ENCODE measurements at places on chromosomes 6 and 20.

DNA sequence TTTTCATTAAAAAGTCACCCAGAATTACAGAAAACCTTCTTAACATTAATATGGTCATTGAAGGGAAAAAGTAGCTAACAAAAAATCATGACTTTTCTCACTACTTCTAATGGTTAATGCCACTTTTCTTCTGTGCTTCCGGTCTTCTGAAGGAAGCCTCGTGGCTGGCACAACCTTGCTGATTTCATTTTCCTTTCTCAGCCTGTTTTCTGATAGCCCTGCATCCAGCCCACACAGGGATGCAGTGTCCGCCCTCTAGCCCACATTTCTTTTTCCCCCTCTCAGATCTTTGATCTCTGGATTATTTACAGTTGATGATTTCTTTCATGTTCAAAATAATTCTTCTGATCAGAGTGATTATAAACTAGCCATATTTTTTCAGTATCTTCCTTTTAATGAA, 655.4 kb upstream of the EPHA7 start:
- DNase-seq: no peak

GRCh38 chr20:47665221-47665991, 119.9 kb downstream of the SULF2 start:
- no peak for DNase-seq

DNA sequence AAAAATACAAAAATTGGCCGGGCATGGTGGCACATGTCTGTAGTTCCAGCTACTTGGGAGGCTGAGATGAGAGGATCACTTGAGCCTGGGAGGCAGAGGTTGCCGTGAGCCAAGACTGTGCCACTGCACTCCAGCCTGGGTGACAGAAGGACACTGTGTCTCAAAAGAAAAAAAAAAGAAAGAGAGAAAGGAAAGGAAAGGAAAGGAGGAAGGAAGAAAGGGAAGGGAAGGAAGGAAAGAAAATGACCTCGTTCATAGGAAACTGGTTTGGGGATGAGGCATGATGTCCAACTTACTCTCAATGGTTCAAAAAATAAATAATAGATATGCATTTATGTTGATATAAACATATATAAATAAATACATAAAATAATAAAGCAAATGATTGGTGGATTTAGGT, 6.8 kb upstream of the BFSP1 start:
- DNase-seq: no peak

DNA sequence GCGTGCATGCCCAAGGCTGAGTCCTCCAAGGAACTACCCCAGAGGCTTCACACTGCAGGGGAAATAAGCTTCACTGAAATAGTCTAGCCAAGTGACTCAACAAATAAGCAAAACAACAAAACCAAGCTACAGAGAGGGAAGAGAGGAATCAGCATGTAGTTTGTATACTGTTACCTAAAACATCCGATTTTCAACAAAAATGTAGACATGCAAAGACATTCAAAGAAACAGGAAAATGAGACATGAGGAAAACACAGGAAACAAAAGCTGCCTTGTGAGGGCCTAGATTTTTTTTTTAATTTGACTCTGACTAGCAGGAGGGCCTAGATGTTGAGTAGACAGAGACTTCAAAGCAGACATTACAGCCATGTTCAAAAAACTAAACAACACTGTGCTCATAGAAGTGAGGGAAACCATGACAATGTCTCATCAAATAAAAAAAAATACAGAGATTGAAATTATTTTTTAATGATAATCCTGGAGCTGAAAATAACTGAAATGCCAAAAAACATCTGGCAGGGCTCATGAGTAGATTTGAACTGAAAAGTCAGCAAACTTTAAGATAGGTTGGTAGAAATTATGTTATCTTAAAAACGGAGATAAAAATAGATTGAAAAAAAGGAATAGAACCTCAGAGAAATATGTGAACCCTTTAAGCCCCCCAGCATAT, 16.4 kb upstream of the KIF25 start:
- no peak for DNase-seq
